ENCODE measurements at places on chromosomes 6 and 20.

- DNase-seq: no peak
Measured at GRCh38 chr6:44415873-44416502, 28.5 kb downstream of the CDC5L start.

GRCh38 chr6:163337958-163338357, 76.6 kb upstream of the QKI start:
- DNase-seq: no peak

DNA sequence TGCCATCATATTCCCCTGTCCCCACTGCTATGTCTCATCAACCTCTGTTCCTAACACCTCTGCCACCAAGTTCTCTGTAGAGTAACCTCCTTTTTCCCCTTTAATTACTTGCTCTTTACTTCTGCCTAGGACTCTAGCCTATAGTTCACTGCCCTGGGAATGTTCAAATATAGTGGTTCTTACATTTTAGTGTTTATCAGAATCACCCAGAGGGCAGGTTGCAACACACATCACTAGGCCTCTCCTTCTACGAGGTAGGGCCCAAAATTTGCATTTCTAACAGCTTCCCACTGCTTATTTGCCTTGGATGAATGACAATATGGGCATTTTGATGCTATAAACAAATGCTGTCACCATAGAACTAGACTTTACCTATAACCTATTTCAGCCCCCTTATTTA, 23.1 kb upstream of the C6orf141 start:
- no peak for DNase-seq

DNA sequence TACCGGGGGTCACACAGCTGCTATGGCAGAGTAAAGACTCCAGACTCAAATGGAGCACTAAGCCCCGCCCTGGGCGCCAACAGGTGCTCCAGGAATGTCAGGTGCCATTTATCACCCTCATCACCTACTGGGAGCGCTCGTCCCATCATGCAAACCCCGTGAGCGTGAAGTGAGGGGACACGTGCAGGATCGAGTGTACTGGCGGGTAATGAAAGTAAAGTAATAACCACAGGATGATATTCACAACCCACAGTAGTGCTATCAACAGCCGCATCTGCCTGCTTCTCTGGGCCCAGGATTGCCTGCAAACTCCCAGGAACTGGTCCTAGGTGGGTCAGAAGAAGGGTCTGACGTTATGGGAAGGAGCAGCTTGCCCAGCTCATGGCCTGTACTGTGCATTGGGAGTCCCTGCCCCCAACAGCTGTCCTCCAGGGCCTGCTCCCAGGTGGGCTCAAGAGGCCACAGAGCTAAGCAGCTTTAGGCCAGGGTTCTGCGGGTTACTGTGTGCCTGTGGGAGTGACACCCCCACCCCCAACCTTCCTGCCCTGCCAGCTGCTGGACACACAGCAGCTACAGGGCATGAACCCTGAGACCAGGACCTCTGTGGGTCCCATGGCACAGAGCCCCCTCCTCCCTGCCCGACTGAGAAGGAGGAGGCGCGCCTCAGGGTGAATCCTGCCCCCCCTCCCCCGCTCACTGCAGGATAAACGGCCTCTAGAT, 120.5 kb upstream of the SULF2 start:
- no peak for DNase-seq

DNA sequence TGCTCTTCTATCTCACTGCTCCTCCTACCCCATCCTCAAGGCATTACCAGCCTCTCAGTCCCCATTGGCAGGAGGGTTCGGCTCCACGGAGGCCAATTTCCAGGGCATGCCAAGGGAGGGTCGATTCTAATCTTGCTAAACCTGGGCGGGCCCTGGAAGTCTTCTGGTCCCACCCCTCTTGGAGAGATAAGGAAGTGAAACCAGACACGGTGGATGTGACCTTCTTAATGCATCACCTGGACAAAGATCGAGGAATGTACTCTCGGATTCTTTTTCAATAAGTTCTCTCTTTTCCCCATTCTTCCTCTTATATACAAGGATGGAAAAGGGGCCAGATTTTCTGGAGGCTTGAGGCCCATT, 112.2 kb upstream of the ARMC2 start:
- no peak for DNase-seq

DNA sequence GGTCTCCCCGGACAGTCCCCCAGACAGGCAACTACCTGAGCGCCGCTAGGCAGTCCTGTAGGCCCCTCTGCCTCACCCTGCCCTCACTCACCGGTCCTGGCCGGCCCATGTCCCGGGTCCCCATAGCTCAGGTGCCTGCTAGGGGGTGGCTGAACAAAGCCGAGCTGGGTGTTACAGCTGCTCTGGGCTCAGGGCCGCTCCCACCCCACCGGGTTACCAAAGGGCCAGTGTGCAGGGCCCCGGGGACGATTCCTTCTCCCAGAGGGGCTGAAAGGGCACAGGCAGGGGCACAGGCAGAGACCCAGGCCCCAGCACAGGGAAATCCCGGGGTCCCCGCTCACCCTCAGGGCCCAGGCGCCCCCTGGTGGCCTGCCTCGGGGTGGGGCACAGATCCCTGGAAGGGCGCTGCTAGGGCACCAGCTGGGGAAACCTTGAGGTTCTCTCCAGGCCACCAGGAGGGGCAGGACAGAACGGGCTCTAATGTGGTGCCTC, 118.4 kb downstream of the GRM4 start:
- DNase-seq: peak; percentile 52

- no peak for DNase-seq
Measured at GRCh38 chr6:158242071-158242606, 70.1 kb upstream of the TULP4 start.

DNA sequence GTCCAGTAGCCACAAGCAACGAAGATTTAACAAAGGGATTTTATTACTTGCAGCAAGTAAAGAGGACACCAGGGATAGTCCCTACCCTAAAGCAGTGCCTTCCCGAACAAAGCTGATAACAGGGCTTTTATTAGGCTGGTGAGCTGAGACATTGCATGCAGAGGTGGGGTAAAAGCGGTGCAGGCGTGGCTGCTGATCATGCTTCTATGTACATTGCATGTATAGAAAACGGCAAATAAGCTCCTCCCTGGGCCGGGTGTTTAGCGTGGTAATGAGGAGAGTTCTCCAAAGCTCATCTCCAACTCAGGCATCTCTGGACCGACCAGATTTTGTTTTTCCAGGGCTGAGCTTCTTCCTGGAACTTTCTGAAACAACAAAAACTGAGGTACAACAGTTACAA, 83.5 kb upstream of the CDH4 start:
- no peak for DNase-seq

GRCh38 chr6:21666853-21667681, 73.5 kb downstream of the SOX4 start:
- DNase-seq: no peak

GRCh38 chr6:169866668-169867521, 115.5 kb downstream of the ERMARD start:
- no peak for DNase-seq

DNA sequence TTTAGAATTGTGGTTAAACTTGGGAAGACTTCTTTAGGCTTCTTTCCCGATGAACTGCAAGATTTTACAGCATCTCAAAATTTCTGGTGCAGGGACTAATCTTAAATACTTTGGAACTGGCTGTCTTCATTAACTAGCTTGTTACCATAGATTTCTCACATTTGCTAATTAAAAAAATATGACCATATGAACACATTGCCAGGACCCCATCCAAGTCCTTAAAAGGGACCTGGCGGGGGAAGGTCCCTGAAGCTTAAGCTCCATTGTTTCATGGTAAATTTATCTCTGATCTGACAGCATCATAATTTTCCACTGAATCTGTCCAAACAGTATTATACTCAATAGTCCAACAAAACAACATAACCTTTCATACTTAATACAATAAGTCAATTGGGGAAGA, 517.8 kb upstream of the FLRT3 start:
- no peak for DNase-seq

GRCh38 chr6:44050872-44051505, 76.3 kb downstream of the MRPL14 start:
- DNase-seq: no peak

DNA sequence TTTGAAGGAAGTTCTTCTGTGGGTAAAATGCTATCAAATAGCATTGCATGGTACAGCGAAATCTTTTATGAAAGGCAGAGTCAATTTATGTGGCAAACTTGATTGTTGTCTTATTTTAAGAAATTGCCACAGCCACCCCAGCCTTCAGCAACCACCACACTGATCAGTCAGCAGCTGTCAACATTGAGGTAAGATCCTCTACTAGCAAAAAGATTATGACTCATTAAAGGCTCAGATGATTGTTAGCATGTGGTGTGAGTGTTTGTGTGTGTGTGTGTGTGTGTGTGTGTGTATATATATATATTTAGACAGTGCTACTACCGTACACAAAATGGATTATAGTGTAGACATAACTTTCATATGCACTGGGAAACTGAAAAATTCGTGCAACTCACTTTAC, 27.8 kb downstream of the LRRN4 start:
- DNase-seq: no peak

- no peak for DNase-seq
Measured at GRCh38 chr20:62907384-62908317, 18.7 kb downstream of the DIDO1 start.

- no peak for DNase-seq
Measured at GRCh38 chr20:62530643-62531032, 54.8 kb upstream of the GATA5 start.

- no peak for DNase-seq
Measured at GRCh38 chr6:7008451-7008988, 99.2 kb upstream of the RREB1 start.

GRCh38 chr6:112030206-112030960, 23.5 kb upstream of the CCN6 start:
- DNase-seq: no peak

DNA sequence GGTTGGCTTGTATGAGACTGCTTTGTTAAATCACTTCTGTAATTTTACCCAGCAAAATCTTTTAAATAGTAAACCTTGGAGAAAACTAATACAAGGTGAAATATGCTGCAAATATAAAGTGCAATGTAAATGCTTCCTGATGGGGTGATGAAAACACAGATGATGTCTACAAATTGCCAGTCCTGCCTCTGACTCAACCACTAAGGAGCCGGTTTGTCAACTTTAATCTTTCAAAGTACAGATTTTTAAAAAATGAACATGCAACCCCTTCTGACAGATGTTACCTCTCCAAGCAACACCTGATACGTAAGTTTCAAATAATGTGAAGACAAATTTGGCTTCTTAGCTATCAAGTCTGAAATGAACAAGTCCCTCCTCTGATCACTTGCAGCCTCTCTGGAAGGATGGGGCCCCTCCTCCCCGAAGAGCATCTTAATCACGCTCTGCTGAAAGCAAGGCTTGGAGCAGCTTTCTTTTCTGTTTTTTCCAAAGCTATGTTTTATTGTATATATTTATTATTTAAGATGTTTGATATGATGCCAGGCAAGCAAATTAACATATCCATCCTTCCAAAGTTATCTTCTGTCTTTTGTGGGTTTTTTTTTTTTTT, 196.0 kb downstream of the MYLK4 start:
- no peak for DNase-seq

- no peak for DNase-seq
Measured at GRCh38 chr20:33828967-33829560, 17.9 kb downstream of the CHMP4B start.

DNA sequence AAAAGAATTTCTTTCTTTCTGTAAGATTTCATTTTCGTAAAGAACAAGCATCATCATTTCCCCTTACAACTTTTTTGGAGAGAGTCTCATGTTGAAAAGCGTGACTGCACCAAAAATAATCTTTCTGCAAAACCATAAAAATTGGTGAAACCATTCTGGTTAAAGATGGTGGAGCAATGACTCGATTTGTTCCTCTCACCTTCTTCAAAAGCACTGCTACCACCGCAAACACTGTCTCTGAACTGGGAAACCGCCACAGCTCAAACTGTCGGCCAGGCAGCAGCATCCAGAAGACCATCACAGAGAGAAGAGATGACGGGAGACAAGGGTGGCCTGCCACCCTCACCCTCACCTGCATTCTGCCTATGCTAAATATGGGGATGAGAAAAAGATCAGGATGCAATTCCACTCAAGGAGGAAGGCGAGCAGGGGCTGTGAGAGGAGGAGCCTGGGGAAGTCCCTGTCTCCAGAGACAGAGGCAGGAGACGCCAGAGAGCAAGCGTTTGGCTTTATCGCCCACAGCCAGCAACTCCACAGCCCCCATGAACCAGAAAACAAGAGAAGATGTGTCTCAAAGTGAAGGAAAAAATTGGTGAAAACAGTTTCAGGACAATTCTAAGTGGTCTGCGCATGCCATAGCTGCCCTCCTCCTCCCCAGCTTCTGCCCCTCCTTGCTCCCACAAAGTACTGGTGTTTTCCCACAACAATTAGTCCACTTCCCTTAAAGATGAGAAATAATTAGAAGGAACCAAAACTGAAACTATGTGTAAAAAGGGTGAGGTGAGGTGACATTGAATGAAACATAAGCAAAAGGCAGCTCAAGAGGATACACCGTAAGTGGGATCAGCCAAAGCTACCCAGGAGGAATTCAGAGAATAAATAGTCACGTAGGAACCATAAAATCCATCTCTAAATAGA, 255.5 kb downstream of the KIF16B start:
- no peak for DNase-seq

DNA sequence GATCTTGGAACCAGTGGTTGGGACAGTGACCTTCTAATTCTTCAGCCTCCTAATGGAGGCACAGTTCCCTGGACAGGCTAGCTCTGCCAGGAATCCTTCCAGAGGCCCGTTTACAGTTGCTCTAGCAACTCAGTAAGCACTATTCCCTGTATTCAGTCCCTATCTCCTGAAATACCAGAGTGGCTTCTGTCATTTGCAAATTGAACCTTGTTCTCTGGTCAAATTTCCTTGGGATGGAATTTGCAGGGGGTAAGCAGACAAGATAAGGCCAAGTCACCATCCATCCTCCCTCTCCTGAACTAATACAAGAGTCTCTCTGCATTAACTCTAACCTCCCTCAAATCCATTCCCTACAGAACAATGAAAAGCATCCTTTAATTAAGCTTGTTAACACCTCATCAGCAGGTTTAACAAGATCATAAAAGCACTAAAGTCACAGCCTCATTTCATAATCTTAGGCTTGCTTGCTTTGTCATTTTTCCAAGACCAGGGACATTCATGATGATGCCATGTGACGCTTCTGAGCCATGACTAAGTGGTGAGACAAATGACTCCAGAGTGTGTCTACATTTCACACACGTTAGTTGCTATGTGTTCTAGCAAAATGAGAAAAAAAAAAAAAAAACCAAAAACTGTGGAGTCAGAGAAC, 37.1 kb downstream of the SLC22A23 start:
- DNase-seq: no peak

GRCh38 chr6:128350416-128351254, 169.8 kb downstream of the PTPRK start:
- DNase-seq: no peak

DNA sequence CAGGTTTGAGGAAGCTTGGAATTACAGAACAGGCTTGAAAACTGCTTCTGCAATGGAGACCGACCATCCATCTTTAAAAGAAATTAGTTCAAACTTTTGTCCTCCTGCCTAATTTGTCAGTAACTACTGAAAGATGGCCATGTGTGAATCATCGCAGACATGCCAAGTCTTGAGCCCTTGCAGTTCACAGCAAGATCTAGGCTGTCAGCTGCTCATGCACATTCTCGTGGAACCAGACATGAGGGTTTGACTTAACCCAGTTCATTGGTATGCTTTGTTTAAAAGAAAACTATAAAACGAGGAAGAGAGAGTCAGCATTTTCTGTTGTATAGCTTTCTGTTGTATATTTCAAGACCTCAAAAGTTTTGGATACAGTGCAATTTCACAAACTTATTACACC, 74.0 kb upstream of the SAMD5 start:
- no peak for DNase-seq

GRCh38 chr20:22698259-22698842, 114.0 kb upstream of the FOXA2 start:
- DNase-seq: no peak

GRCh38 chr6:88741071-88741470, 222.3 kb downstream of the RNGTT start:
- DNase-seq: no peak

- DNase-seq: no peak
Measured at GRCh38 chr20:23257106-23257761, 93.4 kb upstream of the NXT1 start.

All from T follicular helper cell (primary cell).